Endothelial cell of coronary artery (primary cell): ENCODE measurements at places on chromosomes 1 and 21. TPM values are rescaled to one million over a fixed set of nuclear protein-coding genes. Genes with fewer than 3 reads are reported as not detected.

COA7 gene
- 13.7 and 14.0 TPM in 2 replicates for total RNA-seq

CHAF1B gene
- 2.1 and 3.3 TPM in 2 replicates for total RNA-seq

PLEKHA6 gene
- total RNA-seq, result 2.9 and 5.0 TPM in 2 replicates

PLXNA2 gene
- 69.5 and 73.7 TPM in 2 replicates for total RNA-seq

ITLN1 gene
- total RNA-seq, result 0.27 and 0.38 TPM in 2 replicates

WNT4 gene
- 0.09 TPM in 2 replicates for total RNA-seq

SLC2A5 gene
- total RNA-seq, result under 0.01 TPM in 2 replicates

CRABP2 gene
- total RNA-seq, result 0.09 TPM in 2 replicates

PLPPR4 gene
- total RNA-seq, result not detected in 2 replicates

SLAMF7 gene
- 0.09 TPM in 1 of 2 replicates, not detected in the other for total RNA-seq

CFAP74 gene
- total RNA-seq, result not detected in 2 replicates

RHCE gene
- 0.09 and 0.19 TPM in 2 replicates for total RNA-seq

NCSTN gene
- 54.8 and 91.4 TPM in 2 replicates for total RNA-seq

FLG2 gene
- not detected in 2 replicates for total RNA-seq

RPS8 gene
- 2,039 and 2,279 TPM in 2 replicates for total RNA-seq

PDZK1IP1 gene
- 0.09 TPM in 1 of 2 replicates, not detected in the other for total RNA-seq

TMEM82 gene
- not detected in 2 replicates for total RNA-seq

RCAN3 gene
- 1.1 and 1.3 TPM in 2 replicates for total RNA-seq

PDZK1 gene
- total RNA-seq, result 0.09 and 0.19 TPM in 2 replicates

APOBEC4 gene
- total RNA-seq, result not detected in 2 replicates

HES5 gene
- total RNA-seq, result 0.47 TPM in 1 of 2 replicates, not detected in the other

CD1C gene
- total RNA-seq, result not detected in 2 replicates

COL24A1 gene
- 0.09 TPM in 2 replicates for total RNA-seq

PODN gene
- 0.45 and 1.4 TPM in 2 replicates for total RNA-seq

IFI16 gene
- total RNA-seq, result 68.2 and 97.6 TPM in 2 replicates

C1orf198 gene
- total RNA-seq, result 9.4 and 17.8 TPM in 2 replicates

PLA2G4A gene
- total RNA-seq, result 4.1 and 8.4 TPM in 2 replicates

MYBPH gene
- total RNA-seq, result not detected in 2 replicates

RIIAD1 gene
- total RNA-seq, result not detected in 2 replicates

PAQR7 gene
- 5.5 and 7.0 TPM in 2 replicates for total RNA-seq

TXNIP gene
- 30.4 and 109 TPM in 2 replicates for total RNA-seq

C8B gene
- total RNA-seq, result not detected in 2 replicates

EXO1 gene
- total RNA-seq, result 4.8 and 10.6 TPM in 2 replicates

TRIM67 gene
- total RNA-seq, result not detected in 2 replicates

NUF2 gene
- total RNA-seq, result 8.1 and 18.3 TPM in 2 replicates

DCDC2B gene
- not detected in 2 replicates for total RNA-seq

TMEM59 gene
- total RNA-seq, result 189 and 340 TPM in 2 replicates

ADAMTSL4 gene
- 0.18 and 0.56 TPM in 2 replicates for total RNA-seq

DNASE2B gene
- total RNA-seq, result not detected in 2 replicates

LRRC41 gene
- 45.4 and 60.4 TPM in 2 replicates for total RNA-seq

KDF1 gene
- total RNA-seq, result under 0.01 TPM in 1 of 2 replicates, not detected in the other

CFAP57 gene
- 0.28 and 0.36 TPM in 2 replicates for total RNA-seq

ENAH gene
- total RNA-seq, result 64.1 and 104 TPM in 2 replicates

ANKRD34A gene
- 0.27 and 0.28 TPM in 2 replicates for total RNA-seq

LCE2C gene
- not detected in 2 replicates for total RNA-seq

MYBPHL gene
- not detected in 2 replicates for total RNA-seq

SPATA45 gene
- not detected in 2 replicates for total RNA-seq

TMEM167B gene
- total RNA-seq, result 17.3 and 19.6 TPM in 2 replicates
